ENCODE measurements at places on chromosomes 1 and 21.

DNA sequence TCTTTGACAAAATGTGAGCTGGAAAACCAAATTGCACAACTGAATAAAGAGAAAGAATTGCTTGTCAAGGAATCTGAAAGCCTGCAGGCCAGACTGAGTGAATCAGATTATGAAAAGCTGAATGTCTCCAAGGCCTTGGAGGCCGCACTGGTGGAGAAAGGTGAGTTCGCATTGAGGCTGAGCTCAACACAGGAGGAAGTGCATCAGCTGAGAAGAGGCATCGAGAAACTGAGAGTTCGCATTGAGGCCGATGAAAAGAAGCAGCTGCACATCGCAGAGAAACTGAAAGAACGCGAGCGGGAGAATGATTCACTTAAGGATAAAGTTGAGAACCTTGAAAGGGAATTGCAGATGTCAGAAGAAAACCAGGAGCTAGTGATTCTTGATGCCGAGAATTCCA lies 42.7 kb downstream of the CENPF start:
- no peak for DNase-seq

- DNase-seq = no peak
Measured at GRCh38 chr1:156641761-156642264, at the start of gene BCAN. Gene BCAN, plus strand, starts transcription at chr1:156642117. Its CDS starts 3,938 bp downstream, at chr1:156646055.

DNA sequence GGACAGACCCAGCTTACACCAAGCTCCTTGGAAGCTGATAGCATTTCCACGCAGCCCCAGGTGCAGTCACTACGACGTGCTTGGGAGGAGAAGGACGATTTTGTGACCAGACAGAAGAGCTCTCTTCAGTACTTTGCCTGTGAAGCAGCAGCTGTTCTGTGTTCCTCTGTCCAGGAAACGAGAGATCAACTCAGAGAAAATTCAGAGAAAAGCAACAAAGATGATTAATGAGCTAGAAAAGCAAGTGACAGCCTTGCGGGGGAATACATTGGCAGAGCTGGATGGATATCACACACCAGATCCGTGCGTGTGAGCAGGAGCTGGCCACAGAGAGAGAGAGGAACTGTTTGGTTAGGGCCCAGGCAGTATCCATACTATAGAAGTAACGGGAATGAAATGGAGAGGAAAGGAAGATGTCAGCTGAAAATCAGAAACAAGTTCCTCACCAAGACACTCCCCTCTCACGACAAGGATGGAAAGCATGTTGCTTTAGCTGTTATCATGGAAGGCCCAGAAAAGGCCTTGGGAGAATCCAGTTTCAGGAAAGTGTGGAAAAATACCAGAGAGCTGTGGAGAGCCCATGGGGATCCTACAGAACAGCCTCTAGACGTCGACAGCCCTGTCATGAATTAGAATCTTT lies 106.2 kb downstream of the TOMM20 start:
- DNase-seq = peak; percentile 29

- no peak for DNase-seq
Measured at GRCh38 chr1:177862916-177863315, 106.9 kb downstream of the SEC16B start.

DNA sequence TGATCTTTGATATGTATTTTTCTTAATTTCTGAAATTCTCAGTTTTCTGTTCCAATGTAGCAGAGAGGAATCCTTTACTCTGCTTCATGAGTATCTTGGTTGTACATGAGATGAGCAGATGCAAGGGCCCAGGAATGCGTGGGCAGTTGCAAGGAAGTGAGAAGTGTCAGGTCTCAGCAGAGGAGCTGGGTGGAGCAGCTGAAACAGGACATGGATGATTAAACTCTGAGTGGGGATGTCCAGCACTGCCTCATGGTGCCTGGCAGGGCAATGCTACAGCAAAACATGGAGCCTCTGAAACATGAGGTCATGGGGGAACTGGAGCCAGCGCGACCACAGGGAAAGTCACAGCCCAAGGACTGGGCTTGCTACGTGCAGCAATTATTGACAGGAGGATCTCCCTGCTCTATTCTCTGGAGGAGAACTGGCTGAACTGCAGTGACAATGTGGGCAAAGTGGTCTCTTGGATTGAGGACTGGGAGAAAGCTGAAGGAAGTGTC lies 48.4 kb downstream of the COLGALT2 start:
- peak; percentile 31 for DNase-seq

DNA sequence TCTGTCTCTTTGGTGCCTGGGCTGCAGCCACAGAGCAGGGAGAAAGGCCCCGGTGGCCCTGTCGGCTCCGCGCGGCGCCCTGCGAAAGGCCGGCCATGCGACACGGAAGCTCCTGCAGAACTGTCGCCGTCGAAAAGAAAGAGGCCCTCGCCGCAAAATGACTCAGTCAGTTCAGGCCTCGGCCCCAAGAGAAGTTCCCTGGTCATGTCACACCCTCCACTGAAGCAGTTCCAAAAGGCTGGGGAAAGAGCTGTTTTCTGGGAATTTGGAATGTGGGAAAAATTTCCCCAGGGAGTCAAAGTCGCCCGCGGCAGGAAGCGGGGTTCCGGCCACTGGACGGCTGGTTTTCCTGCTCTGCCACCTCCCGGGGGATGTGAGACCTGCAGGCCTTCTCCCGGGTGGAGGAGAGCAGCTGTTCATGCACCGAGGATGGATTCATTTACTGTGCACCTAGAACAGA lies 115.8 kb upstream of the ZNF678 start:
- DNase-seq = no peak

- DNase-seq = no peak
Measured at GRCh38 chr1:186659890-186660341, 20.3 kb downstream of the PTGS2 start.

- no peak for DNase-seq
Measured at GRCh38 chr21:45335761-45336534, 48.3 kb upstream of the POFUT2 start.

- no peak for DNase-seq
Measured at GRCh38 chr21:24829397-24829796, 777.9 kb downstream of the MRPL39 start.

GRCh38 chr1:210400043-210400840 lies 71.5 kb downstream of the HHAT start:
- DNase-seq = no peak

GRCh38 chr1:179776831-179777230 lies 33.7 kb downstream of the FAM163A start:
- DNase-seq = no peak

DNA sequence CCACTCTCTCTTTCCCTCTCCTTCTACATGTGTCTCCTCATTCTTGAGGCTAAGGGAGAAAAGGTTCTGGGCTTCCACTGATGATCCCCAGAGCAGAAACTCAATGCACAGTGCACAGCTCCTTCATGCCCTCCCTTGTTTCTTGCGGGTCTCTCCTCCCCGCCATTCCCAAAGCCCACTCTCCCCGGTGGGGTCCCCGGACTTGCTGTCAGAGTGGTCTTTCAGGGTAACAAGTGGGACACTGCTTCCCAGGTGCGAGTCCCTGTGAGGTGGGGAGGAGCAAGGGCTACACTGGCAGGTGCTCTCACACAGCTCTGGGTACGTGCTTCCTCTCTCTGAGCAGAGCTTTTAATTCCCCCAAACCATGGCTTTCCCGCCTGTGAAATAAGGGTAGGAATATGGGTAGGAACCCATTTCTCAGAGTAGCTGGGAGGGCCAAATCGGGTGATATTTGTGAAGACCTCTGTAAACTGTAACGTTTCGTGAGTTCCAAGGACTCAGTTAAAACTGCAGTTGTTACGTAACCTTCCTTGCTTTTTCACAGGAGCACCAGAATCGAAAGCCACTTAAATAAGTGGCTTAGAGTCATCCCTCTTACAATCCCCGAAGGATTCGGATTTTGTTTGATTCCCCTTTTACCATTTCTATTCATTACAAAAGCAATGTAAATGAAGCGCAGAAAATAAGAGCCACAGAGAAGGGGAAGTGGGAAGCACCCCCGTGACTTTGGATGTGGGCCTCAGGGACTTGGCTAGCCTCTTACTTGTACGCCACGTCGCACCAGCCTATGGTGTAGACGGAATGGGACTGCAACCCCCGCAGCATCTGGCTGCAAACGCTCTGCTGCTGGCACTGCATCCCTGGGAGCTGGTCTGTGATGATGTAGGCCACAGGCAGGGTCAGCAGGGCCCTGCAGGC lies 6.2 kb downstream of the PGLYRP3 start:
- DNase-seq = no peak

GRCh38 chr1:28395181-28395580 lies 25.6 kb downstream of the PHACTR4 start:
- DNase-seq = no peak

DNA sequence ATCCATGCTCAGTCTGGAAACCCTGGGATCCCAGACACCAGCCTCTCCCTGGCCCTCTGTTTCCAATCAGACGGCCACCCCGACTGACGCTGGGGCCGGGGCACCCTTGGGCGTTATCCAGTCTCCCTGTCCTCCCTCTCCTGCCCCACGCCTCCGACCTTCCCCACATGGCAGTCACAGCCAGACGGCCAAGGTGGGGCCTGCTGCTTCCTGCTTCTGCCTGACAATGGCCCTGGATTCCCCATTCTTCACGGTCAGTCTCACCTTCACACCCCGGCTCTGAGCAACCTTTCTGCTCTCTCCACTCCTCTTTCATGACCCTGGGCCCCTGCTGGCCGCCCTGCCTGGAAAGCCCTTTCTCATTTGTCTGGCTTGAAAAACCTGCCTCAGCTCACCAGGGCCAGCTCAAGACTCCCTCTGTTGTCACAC lies 6.6 kb downstream of the GNG4 start:
- DNase-seq = no peak

DNA sequence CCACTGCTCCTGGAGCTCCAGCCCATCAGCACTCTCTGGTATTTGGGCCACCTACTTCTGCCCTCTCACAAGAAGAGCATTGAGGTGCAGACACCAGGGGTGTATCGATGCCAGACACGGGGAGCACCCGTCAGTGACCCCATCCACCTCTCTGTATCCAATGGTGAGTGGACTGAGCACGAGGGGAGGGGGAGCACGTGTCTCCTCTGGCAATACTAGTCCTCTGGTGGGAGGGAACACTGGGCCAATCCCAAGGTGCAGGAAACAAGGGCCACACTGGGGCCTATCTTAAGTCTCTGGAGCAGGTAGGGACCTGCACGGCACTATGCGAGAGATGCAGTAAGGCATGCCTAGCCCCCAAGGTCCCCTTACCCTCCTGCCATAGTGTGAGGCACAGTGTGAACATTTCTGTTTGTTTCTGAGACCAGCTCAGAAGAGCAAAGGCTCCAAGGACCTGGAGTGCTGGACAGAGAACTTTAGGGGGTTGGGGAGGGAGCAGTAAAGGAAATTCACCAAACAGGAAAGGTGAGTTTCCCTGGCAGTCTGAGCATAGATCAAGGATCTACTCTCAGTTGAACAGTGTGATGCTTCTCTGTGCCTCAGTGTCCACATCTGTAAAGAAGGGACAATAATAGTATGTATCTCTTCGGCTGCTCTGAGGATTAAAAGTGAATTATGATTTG lies 2.3 kb downstream of the FCRLB start:
- DNase-seq = no peak

- DNase-seq = peak; percentile 28
Measured at GRCh38 chr1:203926025-203926540, 64.7 kb downstream of the SNRPE start.

DNA sequence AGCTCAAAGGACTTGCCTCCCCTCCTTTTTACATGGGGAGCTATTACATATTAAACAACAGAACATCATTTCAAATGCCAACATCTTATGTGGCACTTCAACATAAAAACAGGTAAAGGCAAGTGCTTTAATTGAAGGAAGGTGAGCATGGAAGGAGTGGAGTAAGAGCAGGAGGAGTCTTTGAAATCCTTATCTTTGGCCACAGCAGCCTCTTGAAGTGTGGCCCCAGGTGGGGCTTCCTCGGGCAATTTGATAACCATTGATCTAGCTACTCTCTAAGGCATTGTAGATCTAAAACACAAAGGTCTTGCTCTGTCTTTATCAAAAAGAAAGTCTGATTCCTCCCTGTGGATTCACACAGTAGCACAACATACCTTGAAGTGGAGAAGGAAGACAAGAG lies 70.9 kb upstream of the PPP2R5A start:
- DNase-seq = no peak

GRCh38 chr1:39639305-39640130 lies at the start of gene HEYL:
Gene HEYL, minus strand, starts transcription at chr1:39639643. Its CDS starts 18 bp downstream, at chr1:39639625.
- no peak for DNase-seq

DNA sequence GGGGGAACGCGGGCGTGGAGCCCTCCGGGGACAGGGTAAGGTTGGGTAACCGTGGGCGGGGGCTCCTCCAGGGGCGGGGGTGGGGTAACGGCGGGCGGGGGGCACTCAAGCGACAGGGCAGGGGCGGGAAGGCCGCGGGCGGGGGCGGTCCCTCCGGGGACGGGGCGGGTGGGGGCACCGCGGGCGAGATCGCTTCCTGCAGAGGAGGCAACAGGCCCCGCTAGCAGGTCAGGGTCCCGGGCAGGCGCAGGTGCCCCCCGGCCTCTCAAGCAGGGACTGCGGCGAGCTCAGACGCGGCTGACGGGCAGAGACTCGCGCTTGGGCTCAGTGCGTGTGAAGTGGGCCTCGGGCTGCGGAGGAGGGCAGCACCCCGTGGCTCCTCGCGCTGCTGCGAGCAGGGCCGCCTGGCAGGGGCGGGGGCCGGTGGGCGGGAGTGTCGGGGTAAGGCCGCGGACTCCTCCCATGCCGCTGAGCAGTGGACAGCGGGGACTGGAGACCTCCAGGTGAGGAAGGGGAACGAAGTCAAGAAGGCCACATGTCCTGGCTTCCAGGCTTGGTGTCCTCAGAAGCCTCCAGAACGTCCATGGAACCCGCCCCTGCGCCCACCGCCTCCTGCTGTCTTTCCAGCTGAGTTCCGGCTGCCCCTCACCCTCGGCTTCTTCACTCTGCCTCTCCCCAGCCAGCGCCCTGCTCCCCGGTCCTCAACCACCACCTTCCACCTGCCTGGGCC lies 627 bp upstream of the GNB1 start:
- DNase-seq = no peak

- DNase-seq = no peak
Measured at GRCh38 chr1:171222936-171223335, 25.4 kb upstream of the FMO1 start.

DNA sequence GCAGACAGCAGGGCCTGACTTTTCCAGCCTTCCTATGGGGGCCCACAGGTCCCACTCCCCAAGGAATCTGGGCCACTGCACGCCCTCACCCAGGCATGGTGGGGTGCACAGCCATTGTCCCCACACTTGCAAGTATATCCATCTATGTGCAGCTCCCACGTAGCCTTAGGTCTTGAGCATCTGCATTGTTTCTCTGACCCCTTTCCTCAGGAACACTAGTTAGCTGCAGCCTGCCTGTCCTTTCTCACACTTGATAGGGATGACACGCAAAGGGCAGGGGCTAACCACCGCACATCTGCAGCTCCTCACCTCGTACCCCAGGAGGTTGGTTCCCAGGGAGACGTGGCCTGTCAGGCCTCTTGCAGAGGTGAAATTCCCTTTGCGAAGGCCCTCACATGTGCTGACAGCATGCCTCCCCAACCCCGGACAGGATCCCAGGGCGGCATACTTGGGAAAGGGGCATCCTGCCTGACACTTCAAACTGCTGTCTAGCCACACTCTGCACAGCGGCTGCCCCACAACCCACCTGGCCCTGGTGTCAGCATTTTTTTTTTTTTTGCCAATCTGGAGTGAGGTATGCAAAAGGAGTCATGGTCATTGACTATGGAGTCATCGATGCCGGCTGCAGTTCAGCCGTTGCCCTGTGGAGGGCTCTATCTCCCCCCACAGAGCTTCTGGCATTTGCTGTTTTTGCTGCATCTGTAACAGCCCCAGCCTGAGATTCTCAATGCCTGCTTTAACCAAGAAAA lies 5.0 kb downstream of the JMJD4 start:
- DNase-seq = peak; percentile 29

GRCh38 chr1:119978018-119978505 lies 81.7 kb upstream of the ADAM30 start:
- no peak for DNase-seq
